ENCODE measurements at places on chromosomes 2 and 18. TPM values are rescaled to one million over a fixed set of nuclear protein-coding genes. Genes with fewer than 3 reads are reported as not detected.

Gene EMILIN1
- total RNA-seq, result 11.0 TPM

Gene SNED1
- 53.1 TPM for total RNA-seq

Gene FEV
- total RNA-seq, result not detected

Gene CDKL4
- total RNA-seq, result not detected

Gene TANK
- 56.3 TPM for total RNA-seq

Gene ATOH8
- 129 TPM for total RNA-seq

Gene CCDC74A
- total RNA-seq, result 20.6 TPM

Gene DHRS9
- not detected for total RNA-seq

Gene EGR4
- not detected for total RNA-seq

Gene AP1S3
- 1.8 TPM for total RNA-seq

Gene LDLRAD4
- total RNA-seq, result not detected

Gene ZBTB7C
- 0.17 TPM for total RNA-seq

Gene ATP6V1B1
- total RNA-seq, result 2.0 TPM

Gene GRHL1
- 0.40 TPM for total RNA-seq

DNA sequence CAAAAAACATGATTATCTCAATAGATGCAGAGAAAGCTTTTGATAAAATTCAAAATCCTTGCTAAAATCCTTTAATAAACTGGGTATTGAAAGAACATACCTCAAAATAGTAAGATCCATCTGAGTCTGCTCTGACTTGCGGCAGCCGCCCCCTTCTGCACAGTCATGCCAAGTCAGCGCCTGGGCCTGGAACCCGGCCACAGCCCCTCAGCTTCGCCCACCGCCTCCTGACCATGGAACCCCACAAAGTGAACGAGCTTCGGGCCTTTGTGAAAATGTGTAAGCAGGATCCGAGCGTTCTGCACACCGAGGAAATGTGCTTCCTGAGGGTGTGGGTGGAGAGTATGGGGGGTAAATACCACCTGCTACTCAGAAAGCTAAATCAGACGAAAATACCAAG, 270.9 kb upstream of the TFPI start:
- no peak for DNase-seq

GRCh38 chr2:156680266-156680665, 244.1 kb downstream of the GPD2 start:
- no peak for DNase-seq

DNA sequence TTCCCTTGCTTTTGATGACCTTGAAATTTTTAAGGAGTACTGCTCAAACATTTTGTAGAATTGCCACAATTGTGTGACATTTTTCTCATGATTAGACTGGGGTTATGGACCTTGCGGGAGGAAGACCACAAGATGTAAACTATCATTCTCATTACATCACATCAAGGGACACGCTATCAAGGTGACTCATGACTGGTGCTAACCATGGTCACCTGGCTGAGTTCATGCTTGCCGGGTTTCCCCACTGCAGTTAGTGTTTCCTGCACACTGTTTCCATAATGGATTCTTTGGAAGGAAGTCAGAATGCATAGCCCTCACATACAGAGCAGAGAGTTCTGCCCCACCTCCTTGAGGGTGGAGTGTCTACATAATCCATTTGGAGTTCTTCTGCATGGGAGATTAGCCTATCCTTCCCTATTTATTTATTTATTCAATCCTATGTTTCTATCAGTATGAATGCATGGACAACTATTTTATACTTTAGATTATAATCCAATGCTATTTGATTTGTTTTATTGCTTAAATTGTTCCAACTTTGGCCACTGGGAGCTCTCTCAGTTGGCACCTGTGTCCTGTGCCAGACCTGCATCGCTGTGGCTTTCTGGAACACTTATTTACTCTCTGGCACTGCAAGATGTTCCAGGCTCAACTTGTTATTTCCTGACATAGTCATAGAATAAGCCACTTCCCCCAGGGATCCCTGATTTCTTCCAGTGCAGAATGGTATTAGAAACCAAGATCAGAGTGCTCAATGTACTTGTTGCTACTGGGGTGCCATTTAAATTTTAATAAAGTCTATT, 6.0 kb downstream of the MC2R start:
- no peak for DNase-seq

DNA sequence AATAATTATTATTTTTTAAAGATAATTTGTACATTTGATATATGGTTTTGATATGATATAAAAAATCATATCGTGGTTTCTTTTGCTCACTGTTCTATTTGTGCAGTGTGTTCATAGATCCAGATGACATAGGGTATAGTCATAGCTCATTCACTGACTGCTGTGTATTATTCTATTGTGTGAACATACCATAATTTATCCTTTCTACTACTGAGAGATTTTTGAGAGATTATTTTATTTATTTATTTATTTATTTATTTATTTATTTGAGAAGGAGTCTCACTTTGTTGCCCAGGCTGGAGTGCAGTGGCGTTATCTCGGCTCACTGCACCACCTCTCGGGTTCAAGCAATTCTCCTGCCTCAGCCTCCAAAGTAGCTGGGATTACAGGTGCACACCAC, 39.0 kb downstream of the FER1L5 start:
- DNase-seq, result no peak

DNA sequence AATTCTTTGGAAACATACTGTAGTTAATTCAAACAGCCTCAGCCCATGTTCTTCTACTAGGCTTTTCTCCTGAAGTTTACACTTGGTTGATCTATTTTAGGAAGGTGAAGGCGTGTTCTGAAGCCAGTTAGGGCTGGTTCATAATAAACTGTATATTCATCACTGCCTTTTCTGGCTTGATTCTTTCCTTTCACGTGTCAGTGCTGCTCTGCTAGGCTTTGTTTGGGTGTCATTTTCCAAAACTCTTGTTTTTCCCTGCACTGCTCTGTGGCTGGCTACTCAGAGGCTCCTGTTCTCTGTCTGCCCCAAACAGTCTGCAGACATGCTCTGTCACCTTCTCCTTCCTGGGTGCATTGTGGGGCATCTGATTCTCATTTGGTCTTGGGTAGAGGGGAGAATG, 136.1 kb downstream of the PARD3B start:
- DNase-seq, result peak; percentile 73

DNA sequence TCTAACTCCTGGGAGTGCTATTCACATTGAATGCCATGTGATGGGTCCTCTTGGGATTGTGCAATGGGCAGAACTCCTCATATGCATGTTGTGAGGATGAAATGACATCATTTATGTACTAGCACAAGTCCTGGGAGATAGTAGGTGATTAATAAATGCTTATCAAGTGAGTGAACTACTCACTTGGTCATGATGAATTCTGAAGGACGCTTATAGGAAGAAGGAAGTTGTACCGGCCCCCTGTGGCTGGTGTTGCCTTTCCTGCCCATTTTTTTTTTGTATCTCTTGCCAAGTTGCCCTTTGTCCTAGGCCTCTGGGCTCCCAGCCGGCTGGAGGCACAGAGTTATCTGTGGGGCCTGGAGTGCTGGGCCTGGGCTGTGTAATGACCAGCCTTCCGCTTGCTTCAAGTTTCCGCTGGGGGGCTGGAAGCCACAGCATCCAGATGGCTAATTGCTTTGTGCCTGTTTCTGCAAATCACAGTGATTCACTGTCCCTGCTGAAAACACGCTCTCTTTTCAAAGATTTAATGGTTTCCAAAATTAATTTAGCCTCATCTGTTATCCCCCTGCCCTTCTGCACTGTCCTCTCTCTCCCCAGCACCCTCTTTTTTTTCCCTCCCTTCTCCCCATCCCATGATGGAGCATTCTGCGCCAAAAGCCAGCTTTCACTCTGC, 33.7 kb upstream of the MRPL33 start:
- peak; percentile 54 for DNase-seq

GRCh38 chr2:61371027-61371426, 99.9 kb downstream of the USP34 start:
- DNase-seq, result no peak

GRCh38 chr2:120299561-120299960, 46.4 kb upstream of the INHBB start:
- DNase-seq, result no peak

DNA sequence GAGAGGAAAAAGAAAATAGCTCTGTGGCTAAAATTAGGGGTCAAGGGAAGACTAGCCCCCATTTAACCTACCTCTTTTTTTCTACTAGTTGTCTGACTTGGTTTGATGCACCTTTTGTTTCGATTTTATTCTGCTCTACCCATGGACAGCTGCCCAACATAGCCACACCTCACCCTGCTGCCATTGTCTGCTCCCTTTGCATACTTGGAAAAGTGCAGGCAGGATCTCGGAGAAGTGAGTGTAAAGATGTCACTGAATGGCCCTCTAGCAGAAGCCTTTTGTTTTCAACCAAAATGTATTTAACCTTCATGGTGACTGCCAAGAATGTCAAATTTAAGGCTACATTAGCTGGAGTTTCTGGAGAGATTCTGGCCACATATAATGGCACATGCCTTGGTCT, 62.9 kb downstream of the SETBP1 start:
- no peak for DNase-seq

DNA sequence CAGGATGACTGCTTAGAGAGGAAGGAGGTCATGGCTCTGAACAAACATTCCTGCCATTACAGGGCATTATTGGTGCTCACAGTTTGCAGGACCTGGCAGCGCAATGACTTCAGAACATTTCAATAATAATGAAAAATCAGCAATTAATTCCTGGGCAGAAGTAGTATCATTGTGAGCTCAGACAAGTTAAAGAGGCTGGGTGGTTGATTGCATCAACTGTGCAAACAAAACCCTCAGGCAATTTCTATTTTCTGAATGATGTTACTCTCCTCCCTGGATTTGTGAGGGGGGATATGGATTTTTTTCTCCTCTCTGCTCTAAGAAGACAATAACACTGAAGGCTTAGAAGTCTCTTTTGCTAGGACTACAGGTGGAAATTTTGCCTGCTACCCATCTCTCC, 168.1 kb upstream of the TACR1 start:
- no peak for DNase-seq

- DNase-seq, result no peak
These were observed 33.5 kb upstream of the ASNSD1 start for GRCh38 chr2:189627789-189628188.

GRCh38 chr2:156513219-156513618, 77.0 kb downstream of the GPD2 start:
- no peak for DNase-seq

- no peak for DNase-seq
These were observed 103.8 kb downstream of the GREB1L start for GRCh38 chr18:21345840-21346239.

Data from LHCN-M2 (cell line).